Progenitor cell of endocrine pancreas (in vitro differentiated cells): ENCODE measurements at places on chromosomes 11 and 22. TPM values are rescaled to one million over a fixed set of nuclear protein-coding genes. Genes with fewer than 3 reads are reported as not detected.

DNA sequence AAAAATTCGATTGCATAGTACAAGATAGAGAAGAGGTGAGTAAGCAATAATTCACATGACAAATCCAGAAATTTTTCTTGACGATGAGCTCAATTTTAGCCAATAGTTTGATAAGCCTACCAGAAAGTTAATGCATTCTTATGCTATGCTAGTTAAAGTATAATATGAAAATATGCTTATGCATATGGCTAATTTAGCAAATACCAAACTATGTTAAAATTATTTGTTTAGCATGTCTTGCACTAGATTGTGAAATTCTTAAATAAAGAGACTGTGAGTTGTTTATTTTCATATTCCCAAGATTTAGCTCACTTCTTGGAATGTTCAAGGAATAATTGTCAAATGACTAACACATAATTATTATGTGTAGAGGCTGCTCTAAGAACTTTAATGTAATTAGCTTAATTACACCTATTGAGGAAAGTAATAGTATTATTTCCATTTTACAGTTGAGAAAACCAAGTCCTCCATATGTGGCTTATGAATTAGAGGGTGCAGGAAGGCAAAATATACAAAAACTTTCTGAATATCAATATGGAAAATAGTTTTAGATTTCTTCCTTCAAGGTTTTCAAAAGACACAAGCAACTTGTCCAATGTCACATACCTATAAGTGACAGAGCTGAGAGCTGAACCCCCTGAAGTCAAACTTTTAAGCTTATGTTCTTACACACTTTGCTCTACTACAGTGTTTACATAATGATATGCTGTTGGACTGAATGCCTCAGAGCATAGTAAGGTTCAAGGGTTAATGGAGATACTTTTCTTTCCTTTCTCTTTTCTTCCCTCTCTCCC lies 45.9 kb upstream of the ARHGAP20 start:
- H3K36me3 ChIP-seq, result no peaks in the 10 kb centered on the region
- no peak overlapping the region for H3K27ac ChIP-seq
- H3K27me3 ChIP-seq, result peaks cover 3% of the 10 kb centered on the region
- DNase-seq, result no peak

DNA sequence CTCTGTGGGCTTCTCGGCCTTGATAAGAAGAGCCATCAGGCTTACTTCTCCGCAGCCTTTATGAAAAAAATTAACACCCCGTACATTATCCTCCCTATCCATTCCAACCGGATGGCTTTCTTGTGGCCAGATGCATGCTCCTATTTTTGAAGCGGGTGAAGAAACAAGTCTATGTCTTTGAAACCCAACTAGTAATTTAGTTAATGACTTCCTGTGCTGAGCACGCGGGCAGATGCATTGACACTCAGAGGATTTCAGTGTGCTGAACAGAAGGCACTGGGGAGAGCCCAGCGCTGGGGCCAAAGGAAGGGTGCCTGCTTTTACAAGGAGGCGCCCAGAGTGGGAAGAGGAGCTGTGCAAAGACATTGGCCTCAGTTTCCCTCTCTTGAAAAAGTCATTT lies 53.3 kb downstream of the ARHGAP8 start:
- no peaks in the 10 kb centered on the region for H3K27me3 ChIP-seq
- H3K36me3 ChIP-seq, result peaks cover 19% of the 10 kb centered on the region
- H3K27ac ChIP-seq, result no peak overlapping the region
- DNase-seq, result no peak

DNA sequence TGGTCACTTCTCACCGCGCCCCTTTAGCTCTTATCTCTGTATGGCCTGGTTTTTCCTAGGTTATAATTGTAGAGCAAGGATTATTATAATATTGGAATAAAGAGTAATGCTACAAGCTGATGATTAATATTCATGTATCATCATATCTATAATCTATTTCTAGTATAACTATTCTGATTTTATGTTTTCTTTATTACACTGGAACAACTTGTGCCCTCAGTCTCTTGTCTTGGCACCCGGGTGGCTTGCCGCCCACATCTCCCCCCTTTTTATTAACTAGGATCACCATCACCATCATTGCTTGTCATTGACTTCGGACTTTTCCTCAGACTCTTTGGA lies 11.0 kb downstream of the OR52K1 start:
- no peak overlapping the region for H3K4me3 ChIP-seq
- no peak overlapping the region for H3K27ac ChIP-seq
- peaks cover 31% of the 10 kb centered on the region for H3K27me3 ChIP-seq
- no peaks in the 10 kb centered on the region for H3K36me3 ChIP-seq

- H3K4me1 ChIP-seq, result no peaks in the 10 kb centered on the region
- no peak for DNase-seq
- H3K36me3 ChIP-seq, result no peaks in the 10 kb centered on the region
- peaks cover 2% of the 10 kb centered on the region for H3K27me3 ChIP-seq
- H3K27ac ChIP-seq, result no peak overlapping the region
Observed at GRCh38 chr11:60782393-60783140, 2.6 kb upstream of the MS4A10 start.

- H3K36me3 ChIP-seq, result no peaks in the 10 kb centered on the region
- no peaks in the 10 kb centered on the region for H3K27me3 ChIP-seq
- H3K4me1 ChIP-seq, result no peaks in the 10 kb centered on the region
- no peak overlapping the region for H3K4me3 ChIP-seq
Observed at GRCh38 chr11:88575916-88576315, 238.4 kb upstream of the CTSC start.

DNA sequence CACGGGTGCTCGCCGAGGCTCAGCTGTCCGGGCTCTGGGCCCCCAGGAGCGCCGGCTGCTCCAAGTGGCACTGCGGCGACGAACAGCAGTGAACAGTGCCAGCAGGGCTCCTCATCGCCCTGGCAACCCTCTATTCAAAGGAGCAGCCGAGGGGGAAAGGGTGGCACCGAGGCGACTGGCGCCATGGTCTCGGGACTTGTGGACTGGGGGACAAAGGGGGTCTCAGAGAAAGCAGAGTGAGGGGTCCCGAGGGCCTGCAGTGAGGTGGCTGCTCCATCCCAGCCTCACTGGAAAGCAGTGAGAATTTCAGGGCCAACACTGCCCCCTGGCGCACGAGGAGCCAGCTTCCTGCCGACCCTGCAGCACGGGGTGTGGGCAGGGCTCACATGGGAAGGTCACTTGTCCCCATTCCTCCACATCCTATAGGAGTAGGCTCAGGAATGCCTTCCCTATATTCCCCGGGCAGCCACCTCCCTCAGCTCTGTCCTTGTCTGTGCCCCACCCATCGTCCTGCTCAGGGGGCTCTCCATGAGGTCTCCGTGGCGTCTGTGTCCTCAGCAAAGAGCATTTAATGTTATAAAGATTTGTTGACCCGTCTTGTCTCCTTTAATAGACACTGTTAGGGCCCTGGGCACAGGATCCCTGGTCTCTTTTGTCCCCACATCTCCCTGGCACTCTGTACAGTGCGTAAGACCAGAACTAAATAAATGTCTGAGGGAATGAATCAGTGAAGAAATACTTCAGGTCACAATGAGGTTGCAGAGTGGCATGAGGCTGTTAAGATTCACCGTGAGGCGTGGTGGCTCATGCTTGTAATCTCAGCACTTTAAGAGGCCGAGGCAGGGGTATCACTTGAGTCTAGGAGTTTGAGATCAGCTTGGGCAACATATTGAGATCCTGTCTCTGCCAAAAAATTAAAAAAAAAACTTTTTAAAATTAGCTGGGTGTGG lies 26.4 kb downstream of the LRFN4 start:
- H3K27me3 ChIP-seq, result peaks cover 4% of the 10 kb centered on the region
- no peak overlapping the region for H3K4me3 ChIP-seq

GRCh38 chr11:34157163-34157562 lies 51.7 kb downstream of the NAT10 start:
- H3K4me3 ChIP-seq, result no peak overlapping the region
- no peaks in the 10 kb centered on the region for H3K27me3 ChIP-seq
- H3K4me1 ChIP-seq, result no peaks in the 10 kb centered on the region
- no peak for DNase-seq
- no peak overlapping the region for H3K27ac ChIP-seq

DNA sequence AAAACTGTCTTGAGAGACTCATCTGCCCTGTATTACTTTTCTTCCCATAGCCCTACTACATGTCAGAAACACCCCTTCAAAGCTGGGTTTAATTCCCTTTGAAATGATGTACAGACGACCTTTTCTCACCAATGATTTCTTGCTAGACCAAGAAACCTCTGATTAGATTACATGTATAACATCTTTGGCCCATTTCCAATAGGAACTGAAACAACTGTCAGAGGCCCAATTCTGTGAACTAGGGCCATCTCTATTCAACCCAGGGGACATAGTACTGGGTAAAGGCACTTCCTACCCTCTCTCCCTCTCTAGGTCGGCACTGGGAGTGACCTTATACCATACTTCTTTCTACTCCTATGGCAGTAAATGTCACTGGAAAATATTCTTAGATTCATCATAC lies 19.4 kb downstream of the NPAT start:
- no peaks in the 10 kb centered on the region for H3K4me1 ChIP-seq
- H3K27me3 ChIP-seq, result no peaks in the 10 kb centered on the region
- DNase-seq, result no peak
- peaks cover 24% of the 10 kb centered on the region for H3K36me3 ChIP-seq

DNA sequence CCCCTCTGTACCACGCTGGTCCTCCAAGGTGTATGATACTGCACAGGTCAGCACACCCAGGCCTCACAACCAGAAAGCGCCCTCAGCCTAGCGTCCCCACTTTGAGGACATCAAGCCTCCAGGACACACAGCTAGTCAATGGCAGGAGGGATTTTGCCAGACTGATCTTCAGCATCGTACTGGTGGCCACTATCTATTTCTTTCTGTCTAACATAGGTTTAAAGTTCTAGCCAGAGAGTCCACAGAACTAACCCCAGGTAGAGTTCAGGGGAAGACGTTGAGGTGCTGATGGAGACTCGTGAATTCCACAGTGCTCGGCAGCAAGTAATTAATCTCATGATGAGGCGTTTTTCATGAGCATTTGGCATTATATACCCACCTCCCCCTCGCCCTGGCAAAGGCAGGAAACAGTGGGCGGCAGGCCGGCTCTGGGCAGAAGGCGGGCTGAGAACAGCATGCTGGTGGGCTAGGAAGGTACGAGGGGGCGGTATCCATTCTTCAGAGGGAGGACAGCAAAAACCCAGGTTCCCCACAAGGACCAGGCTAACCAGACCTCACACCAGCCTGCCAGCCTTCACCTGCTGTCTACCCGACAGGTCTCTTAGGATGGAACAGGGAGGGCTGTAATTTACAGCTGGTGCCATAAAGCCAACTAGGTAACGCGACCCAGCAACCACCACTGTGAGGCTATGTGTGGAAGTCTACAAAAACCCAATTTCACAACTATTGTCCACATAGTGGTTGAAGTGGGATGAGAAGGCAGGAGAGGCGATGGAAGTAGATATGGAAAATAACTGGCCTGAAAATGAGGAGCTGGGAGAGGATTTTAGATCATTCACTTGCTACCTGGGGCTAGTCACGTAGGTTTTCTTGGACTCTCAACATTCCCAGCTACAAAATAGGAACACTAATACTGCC lies 18.5 kb downstream of the MYH9 start:
- peak overlapping the region; percentile 99 for H3K27ac ChIP-seq
- H3K4me3 ChIP-seq, result peak overlapping the region; percentile 12
- no peak for DNase-seq

DNA sequence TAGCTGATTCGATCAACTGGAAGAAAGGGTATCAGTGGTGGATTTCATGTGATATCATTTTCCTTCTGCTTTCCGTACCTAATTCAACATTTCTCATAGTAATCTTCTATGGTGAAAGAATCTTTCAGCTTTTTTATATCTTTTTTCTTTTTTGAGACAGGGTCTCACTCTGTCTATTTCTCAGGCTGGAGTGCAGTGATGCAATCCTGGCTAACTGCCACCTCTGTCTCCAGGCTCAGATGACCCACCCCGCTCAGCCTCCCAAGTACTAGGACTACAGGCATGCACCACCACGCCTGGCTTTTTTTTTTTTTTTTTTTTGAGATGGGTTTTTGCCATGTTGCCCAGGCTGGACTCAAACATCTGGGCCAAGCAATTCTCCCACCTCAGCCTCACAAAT lies 18.6 kb upstream of the CHORDC1 start:
- H3K4me1 ChIP-seq, result peaks cover 4% of the 10 kb centered on the region
- DNase-seq, result no peak
- no peaks in the 10 kb centered on the region for H3K27me3 ChIP-seq
- no peaks in the 10 kb centered on the region for H3K36me3 ChIP-seq
- no peak overlapping the region for H3K27ac ChIP-seq
- no peak overlapping the region for H3K4me3 ChIP-seq

DNA sequence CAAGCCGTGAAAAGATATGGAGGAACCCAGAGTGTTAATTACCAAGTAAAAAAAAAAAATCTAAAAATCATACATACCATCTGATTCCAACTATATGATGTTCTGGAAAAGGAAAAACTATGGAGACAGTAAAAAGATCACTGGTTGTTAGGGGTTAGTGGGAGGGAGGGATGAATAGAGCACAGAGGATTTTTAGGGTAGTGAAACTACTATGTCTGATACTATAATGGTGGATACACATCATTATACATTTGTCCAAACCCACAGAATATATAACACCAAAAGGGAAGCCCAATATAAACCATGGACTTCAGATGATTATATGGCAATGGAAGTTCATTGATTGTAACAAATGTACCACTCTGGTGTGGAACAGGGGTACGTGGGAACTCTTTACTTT lies 74.1 kb downstream of the ENTHD1 start:
- no peak overlapping the region for H3K27ac ChIP-seq
- no peaks in the 10 kb centered on the region for H3K4me1 ChIP-seq
- no peaks in the 10 kb centered on the region for H3K36me3 ChIP-seq
- H3K27me3 ChIP-seq, result peaks cover 8% of the 10 kb centered on the region
- no peak overlapping the region for H3K4me3 ChIP-seq

- H3K27me3 ChIP-seq, result peaks cover 17% of the 10 kb centered on the region
- peaks cover under 1% of the 10 kb centered on the region for H3K36me3 ChIP-seq
- no peak overlapping the region for H3K27ac ChIP-seq
- no peak for DNase-seq
- H3K4me3 ChIP-seq, result no peak overlapping the region
Observed at GRCh38 chr11:1127664-1128162, 30.0 kb upstream of the MUC5AC start.

- no peak for DNase-seq
- no peaks in the 10 kb centered on the region for H3K36me3 ChIP-seq
- no peaks in the 10 kb centered on the region for H3K27me3 ChIP-seq
- no peak overlapping the region for H3K4me3 ChIP-seq
- no peak overlapping the region for H3K27ac ChIP-seq
Observed at GRCh38 chr22:45584621-45585436, 82.1 kb downstream of the FBLN1 start.

GRCh38 chr11:22828373-22828772 lies 1.2 kb downstream of the SVIP start:
- H3K27ac ChIP-seq, result peak overlapping the region; percentile 84
- peak overlapping the region; percentile 94 for H3K4me3 ChIP-seq
- H3K27me3 ChIP-seq, result no peaks in the 10 kb centered on the region
- peaks cover 14% of the 10 kb centered on the region for H3K4me1 ChIP-seq
- peaks cover 10% of the 10 kb centered on the region for H3K36me3 ChIP-seq

Gene CCDC88B
- total RNA-seq, result 4.3 and 6.2 TPM in 2 replicates

Gene NOX4
- 6.7 and 7.9 TPM in 2 replicates for total RNA-seq

Gene FGF3
- not detected in 2 replicates for total RNA-seq

Gene SMDT1
- total RNA-seq, result 71.7 and 78.8 TPM in 2 replicates

Gene ANO5
- total RNA-seq, result 6.2 and 6.5 TPM in 2 replicates

Gene OR51B4
- not detected in 2 replicates for total RNA-seq

Gene GGT1
- 16.9 and 17.1 TPM in 2 replicates for total RNA-seq

Gene CLDN5
- not detected in 2 replicates for total RNA-seq

Gene MYOD1
- not detected in 2 replicates for total RNA-seq

Gene OR52A1
- not detected in 2 replicates for total RNA-seq
